ENCODE measurements at places on chromosomes 3 and 15.
A peak's percentile ranks its signal among the peaks of the same experiment; 100 is the strongest.

GRCh38 chr15:23420806-23421575 lies 26.1 kb downstream of the GOLGA6L2 start:
- peak; percentile 15 for DNase-seq

- DNase-seq = peak; percentile 68
These were observed 171.8 kb downstream of the FEZF2 start for GRCh38 chr3:62201438-62202035.

- DNase-seq = no peak
These were observed 112.1 kb downstream of the GOLIM4 start for GRCh38 chr3:167983583-167983982.

- peak; percentile 92 for DNase-seq
These were observed 59.6 kb downstream of the MAGI1 start for GRCh38 chr3:65979162-65979561.

- no peak for DNase-seq
These were observed 157.8 kb downstream of the ADAMTS17 start for GRCh38 chr15:100183921-100184495.

DNA sequence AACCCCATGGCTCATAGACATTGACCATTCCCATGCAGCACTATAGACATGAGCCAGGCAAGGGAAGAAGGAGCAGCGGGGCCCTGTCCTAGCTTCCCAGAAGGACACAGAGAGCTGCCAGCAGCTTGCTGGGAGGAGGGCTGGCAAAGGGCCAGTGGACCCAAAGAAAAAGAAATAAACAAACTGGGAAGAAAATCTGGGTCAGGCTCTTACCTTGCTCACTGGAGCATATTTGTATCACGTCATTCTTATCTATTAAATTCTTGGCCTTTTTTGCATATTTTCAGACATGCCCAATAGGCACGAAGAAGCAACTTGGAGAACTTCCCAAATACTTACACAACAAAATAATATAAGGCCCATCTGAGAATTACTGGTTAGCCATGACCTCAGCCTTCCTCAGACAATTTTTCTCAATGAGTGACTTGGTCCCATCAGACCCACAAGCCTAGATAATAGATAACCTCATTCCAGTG lies 28.4 kb downstream of the RASGRP1 start:
- DNase-seq = peak; percentile 90

GRCh38 chr3:156973954-156974353 lies 147.8 kb downstream of the LEKR1 start:
- DNase-seq = no peak

GRCh38 chr3:59970376-59970775 lies 920.6 kb upstream of the CFAP20DC start:
- no peak for DNase-seq

- no peak for DNase-seq
These were observed 837 bp downstream of the LRRN1 start for GRCh38 chr3:3800080-3800455.

GRCh38 chr3:125078951-125079674 lies 23.3 kb upstream of the HEG1 start:
- no peak for DNase-seq

GRCh38 chr3:66817951-66818557 lies 180.1 kb upstream of the KBTBD8 start:
- DNase-seq = no peak

GRCh38 chr3:192928720-192929119 lies 11.1 kb upstream of the MB21D2 start:
- DNase-seq = no peak

DNA sequence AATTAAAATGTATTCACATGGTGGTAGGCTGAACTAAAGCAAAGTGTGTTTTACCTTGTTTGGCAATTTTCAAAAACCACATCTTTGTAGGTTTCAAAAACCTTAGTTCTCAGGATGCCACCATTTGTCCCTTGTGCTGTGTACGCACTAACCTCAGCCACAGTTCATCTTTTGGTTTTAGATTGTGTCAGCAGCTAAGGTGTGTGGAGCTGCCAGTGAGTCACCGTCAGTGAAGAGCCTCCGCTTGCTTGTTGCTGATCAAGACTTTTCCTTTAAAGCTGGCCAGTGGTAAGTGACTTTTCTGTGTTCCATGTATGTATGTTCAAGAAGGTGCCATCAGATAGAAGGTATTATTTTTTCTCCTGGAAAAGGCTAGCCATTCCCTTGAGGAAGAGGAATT lies 21.1 kb downstream of the OXNAD1 start:
- no peak for DNase-seq

GRCh38 chr3:123679712-123680386 lies 95.0 kb upstream of the HACD2 start:
- DNase-seq = no peak

DNA sequence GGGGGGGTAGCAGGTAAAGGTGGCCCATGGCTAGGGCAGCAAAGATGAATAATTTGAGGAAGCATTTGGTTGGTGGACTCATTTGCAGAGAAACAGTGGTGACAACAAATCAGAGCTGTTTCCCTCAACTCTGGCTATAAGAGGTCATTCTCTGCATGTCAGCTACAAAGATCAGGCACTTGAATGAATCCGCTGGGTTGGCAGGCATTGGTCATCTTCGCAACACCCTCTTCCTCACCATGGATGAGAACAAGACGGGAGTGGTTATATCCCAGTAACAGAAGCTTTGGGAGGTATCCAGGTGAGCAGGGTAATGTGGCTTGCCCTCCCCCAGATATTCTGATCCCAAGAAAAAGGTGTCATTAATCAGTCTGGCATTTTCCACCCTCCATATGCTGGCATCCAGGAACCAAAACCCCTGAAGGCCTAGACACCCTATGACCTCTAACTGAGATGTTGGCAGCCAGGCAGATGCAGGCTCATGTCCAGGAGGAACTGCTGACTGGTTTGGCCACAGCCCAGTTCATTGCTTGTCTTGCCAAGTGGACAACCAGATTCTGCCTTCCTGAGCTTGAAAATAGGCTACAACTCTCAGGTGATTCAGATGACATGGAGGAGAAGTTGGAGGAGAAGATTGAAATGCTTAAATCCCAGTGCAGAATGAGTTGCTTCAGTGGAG lies 108.9 kb upstream of the TRIM42 start:
- no peak for DNase-seq

- no peak for DNase-seq
These were observed 98.4 kb downstream of the IQSEC1 start for GRCh38 chr3:12974819-12975218.

DNA sequence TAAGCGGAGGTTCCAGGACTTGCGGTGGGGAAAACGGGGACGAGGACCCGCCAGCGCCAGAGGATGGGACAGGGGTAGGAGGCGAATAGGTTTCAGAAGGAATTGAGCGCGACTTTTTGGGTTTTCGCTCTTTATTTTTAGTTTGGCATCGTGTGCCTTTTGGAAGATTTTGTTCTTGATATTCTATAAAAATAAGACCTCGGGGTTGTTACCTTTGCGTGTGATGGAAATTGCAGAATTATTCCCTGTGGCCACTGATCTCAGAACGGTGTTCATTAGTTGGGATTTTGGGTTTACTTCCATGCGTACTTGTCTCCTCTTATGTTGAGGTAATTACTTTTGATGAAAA lies 453 bp upstream of the CCDC14 start:
- no peak for DNase-seq

All from fibroblast of pulmonary artery (primary cell).